GM18507 (cell line): ENCODE measurements at places on chromosomes 12 and 14.
A peak's percentile ranks its signal among the peaks of the same experiment; 100 is the strongest.

- no peak for DNase-seq
Observed at GRCh38 chr12:98227162-98227561, 288.2 kb upstream of the TMPO start.

DNA sequence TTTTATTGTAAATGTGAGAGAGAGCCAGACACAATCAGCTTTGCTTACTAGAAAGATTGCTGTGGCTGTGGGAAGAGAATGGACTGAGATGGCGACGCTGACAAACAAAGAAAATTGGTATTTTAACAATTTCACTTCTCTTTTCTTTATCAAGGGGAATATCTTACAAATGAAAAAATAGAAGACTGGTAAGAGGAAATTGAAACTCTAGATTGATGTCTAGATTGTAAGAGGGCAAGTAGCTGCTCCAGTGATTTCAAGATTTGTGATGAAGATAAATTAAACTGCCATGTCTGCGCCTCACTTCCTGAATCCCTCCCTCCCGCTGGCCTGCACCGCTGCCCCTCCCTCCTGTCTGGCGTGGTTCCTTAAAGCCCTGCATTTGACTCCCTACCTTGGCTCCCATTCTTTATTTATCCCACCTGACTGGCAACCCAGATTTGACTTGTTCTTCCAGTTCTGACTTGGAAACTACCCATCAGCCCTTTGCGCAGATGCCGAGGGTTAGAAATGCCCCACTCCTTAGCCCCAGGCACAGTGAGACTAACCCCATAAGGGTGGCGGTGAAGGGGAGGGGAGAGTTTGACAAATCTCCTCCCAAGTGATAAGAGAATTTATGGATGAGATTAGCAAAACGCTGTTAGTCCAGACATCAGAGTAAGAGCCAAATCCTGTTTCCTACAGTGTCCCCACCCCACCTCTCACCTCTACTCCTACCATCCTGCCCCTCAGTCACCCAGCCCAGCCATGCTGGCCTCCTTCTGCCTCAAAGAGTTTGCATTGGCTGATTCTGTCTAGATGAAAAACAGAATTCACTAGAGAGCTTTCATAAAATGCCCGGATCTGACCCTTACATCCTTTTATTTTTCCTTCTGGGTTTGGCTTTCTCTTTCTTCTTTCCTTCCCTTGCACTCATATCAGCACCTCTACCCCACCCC is 125.3 kb upstream of the ATF7IP start:
- DNase-seq, result no peak

DNA sequence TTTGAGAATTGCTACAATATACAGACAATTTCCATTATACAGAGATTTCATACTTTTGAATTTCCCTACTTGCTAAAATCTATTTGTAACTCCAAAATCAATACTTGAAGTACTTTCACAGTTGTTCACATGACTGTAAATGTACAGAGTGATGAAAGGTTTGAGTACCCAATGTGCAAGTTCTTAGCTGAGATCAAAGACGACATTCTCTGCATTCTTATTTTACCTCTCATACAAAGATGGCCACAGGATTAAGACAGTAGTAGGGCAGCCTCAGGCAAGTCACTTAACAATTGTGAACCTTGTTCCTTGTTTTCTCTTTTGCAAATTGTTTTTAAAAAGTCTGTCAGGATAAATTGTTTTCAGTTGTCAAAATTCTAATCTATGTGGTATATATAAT is 255.9 kb upstream of the KITLG start:
- no peak for DNase-seq

DNA sequence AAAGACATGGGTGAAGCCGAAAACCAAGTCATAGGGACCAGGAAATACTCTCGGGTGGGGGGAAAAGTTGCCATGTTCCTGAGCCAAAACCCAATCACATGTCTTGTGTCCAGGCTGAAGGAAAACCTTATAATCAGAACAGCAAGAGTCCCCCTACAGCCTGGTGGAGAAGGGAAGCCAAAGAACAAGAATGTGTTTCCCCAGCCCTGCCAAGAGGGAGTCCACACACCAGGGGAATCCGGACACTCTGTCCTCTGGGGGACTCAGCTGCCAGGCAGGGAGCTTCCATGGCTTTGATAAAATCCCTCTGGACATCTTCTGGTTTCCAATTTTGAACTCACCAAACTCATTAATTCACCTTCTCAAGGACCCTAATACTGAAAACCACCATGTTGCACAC is 273.0 kb downstream of the FOXN3 start:
- DNase-seq, result no peak

DNA sequence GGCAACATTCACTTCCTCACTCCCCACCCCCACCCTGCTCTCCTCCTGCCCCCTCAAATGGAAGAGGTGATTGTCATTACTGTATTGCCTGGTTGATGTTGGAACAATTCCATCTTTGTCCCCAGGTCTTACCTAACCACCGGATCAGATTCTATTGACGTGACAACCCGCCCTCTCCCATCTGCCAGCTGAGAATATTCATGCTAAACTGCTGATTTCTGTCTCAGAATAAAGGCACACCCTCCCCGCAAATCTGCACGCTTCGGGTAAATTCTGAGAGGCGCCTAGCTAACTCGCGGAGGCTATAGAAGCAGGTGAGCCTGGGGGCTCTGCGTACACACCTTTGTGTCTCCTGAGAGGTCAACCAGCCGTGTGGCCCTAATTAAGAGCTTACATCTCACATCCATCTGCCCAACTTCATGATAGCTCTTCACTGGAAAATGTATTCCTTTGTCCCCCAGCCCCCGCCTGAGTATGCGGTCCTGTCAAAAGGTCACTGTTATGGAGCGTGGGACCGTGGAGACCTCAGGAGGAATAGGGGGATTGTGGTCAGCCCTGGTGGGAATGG is 1054.3 kb downstream of the VRK1 start:
- no peak for DNase-seq

DNA sequence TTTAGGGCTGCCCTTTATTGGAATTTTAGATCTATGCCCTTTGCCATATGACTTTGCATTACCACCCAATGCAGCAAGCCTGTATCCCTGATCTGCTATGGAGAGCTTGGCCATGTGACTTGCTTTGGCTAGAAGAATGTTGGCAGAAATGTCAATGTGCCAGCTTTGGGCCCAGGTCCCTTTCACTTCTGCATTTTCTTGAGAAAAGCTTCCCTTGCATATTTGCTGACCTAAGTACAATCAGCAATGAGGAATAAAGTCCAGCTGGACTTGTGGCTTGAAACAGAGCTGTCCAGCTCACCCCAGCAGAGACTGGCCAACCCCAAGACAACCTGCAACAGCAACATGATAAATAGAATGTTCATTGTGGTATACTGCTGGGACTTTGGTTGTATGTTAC is 135.9 kb downstream of the PAH start:
- no peak for DNase-seq

- DNase-seq, result no peak
Observed at GRCh38 chr12:14408208-14408607, 42.7 kb downstream of the ATF7IP start.

DNA sequence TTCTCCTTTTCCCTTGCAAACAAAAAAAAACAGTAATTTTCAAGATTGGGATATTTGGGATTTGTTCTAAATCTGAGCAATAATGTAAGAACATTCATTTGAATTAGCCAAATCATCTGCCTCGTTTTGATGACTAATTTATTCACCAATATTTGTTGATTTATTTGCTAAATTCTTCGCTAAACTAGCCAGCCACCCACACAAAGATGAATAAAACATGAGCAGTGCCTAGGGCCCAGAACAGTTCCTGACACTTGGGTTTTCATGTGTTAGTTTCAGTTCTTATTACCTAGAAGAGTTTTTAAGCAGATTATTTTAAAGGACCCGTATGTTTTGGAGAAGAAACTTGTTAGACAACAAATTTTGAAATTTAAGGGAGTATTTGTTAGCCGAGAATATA is 1.4 kb downstream of the ETNK1 start:
- DNase-seq, result no peak

- no peak for DNase-seq
Observed at GRCh38 chr14:38808734-38809455, 294.1 kb downstream of the SEC23A start.

DNA sequence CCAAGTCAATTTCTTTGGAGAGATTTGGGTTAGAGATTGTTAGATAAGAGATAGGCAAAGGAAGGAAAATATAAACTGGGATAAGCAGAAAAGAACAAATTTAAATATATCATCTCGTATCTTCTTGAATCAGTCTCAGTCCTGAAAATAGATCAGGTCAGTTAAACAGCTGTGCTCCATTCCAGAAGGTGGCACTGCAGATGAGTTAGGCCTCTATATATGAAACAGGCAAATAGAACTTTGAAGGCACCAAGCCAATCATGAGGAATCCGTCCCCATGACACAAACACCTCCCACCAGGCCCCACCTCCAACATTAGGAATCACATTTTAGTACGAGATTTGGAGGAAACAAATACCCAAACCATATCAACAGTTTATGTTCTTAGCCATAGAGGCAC is 605.5 kb upstream of the USP15 start:
- DNase-seq, result no peak

GRCh38 chr14:21017528-21018245 is 7.2 kb downstream of the NDRG2 start:
- no peak for DNase-seq

DNA sequence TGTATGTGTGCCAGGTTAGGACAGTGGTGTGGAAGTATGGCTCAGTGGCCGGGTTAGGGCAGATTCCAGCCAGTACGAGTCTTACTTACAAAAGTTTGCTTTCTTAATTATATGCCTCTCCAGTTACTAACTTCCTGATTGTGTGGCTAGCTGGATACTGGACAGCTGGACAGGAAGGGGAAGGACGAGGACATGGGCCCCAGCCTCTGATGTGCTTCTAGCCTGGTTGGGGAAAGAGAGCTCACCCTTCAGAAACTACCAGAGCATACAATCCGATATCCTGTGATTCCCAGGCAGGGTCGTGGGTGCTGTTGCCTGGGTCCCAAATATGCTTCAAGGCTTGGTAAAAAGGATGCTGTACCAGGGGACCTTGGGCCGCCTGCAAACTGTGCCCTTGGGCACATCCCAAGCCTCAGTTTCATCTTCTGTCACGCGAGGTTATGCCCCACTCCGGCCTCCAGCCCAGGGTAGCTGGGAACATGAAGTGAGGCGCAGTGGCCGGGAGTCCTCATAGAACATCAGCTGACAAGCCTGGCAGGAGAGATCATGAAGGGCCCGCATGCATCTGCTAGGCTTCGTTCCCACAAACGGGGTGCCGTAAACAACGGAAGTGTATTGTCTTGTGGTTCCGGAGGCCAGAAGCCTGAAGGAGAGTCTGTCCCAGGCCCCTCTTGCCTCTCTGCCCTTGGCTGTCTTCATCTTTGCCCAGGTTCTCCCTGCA is 23.2 kb upstream of the RIN3 start:
- no peak for DNase-seq

GRCh38 chr12:69981881-69982475 is 157.0 kb downstream of the MYRFL start:
- DNase-seq, result no peak

- DNase-seq, result no peak
Observed at GRCh38 chr14:90781344-90781761, 34.9 kb downstream of the TTC7B start.

DNA sequence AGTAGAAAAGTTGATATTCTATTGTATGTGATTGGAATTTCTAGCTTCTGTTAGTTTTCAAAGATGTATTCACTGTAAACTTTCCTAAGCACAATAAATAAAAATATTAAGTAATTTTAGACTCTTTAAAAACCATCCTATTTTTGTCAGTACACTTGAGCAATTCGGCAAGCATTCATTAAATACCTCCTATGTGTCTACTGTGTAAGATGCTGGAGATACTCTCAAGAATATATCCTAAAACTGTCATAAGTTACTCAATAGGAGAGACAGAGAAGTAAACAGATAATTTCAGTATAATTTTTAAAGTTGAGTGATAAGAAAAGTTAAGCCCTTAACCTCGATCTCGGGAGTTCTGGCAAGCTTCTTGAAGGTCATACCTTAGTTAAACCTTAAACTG is 46.1 kb downstream of the FANCM start:
- no peak for DNase-seq

DNA sequence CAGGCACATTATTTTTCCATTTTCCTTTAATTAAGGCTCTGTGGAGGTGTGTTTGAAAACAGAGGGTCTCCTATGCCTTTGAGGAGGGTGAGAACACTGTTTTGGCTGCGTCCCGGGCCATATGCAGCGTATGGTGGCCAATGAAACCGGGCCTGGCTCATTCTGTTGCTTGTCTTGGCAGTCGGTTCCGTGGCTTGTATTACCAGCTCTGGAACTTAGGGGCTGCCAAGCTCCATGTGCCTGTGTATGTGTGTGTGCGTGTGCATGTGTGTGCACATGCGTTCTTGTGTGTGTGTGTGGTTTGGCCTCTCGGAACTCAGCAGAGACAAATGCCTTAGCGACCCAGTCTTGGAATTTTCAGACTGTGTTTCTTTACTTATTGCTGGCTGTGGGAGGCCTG is 2.7 kb downstream of the JDP2 start:
- DNase-seq, result no peak

DNA sequence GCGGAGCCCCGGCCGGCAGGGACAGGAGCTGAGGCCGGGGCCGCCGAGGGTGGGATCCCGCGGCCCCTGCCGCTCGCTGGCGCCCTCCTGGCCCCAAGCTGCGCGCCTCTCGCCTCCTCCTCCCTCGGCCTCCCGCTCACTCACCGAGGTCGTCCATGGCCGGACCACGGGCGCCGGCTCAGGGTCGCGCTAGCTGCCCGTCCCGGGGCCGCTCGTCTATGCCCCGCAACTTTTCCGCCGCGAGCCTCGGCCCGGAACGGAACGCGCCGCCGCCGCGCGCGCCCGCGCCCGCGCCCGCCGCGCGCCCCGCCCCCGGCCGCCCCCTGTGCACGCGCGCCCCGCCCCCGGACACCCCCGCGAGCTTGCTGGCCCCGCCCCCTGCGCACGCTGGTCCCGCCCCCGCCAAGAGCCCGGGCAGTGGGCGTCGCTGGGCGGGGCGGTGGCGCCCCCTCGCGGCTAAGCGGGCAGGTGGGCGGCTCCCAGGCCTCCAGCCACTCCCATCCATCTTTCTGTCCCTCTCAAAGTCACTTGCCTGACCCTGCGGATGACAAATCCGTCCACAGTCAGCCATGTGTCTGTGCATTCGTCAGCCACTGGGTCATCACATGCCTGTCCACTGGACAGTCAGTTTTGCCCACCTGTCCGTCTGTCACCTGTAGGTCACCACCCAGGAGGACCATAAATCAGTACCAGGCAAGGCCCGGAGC is at the start of gene PXN:
PXN (minus strand) TSS at position 258 of the 707 bp plus-strand sequence; CDS start at position 157, 101 bp downstream.
- peak; percentile 92 for DNase-seq

DNA sequence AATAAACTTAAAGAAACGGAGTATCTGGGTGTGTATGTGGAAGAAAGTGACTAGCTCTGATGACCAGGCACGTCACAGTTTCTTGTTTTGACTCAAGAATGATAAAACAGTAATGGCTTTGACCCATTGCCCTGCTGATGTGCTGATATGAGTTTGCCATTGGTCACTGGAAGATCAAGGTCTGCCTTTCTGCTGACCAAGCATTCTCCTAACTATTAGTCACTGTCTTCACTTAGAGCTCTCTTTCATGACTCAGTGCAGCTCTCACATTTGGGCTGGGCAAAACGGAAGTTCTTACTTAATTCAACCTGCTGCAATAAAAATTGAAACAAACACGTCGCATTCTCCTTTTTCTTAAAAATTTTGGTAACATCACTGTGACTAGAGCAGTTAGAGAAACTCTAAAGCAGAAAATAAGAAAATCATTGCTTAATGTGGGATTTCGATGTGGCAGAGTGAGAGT is 366.7 kb downstream of the BTG1 start:
- peak; percentile 15 for DNase-seq

GRCh38 chr12:25256826-25257225 is 6.1 kb upstream of the KRAS start:
- no peak for DNase-seq

GRCh38 chr12:132618683-132619043 is at the start of gene P2RX2:
Gene P2RX2 (plus strand): TSS chr12:132618776. CDS start chr12:132618817, 41 bp downstream.
- DNase-seq, result no peak

- DNase-seq, result no peak
Observed at GRCh38 chr14:45651890-45652289, 398.9 kb upstream of the MIS18BP1 start.

GRCh38 chr12:98771811-98772752 is 127.0 kb downstream of the APAF1 start:
- DNase-seq, result no peak
